ENCODE measurements at places on chromosomes 3 and 15. TPM values are rescaled to one million over a fixed set of nuclear protein-coding genes. Genes with fewer than 3 reads are reported as not detected.

GAP43 gene
- total RNA-seq = 0.36 TPM

- DNase-seq = no peak
These were observed 108.4 kb downstream of the GHSR start for GRCh38 chr3:172339892-172340291.

GRCh38 chr3:24601066-24601939 is 106.7 kb upstream of the THRB start:
- no peak for DNase-seq

- no peak for DNase-seq
These were observed 32.3 kb downstream of the TKT start for GRCh38 chr3:53223541-53223966.

GRCh38 chr15:89244574-89244903 is 760 bp downstream of the FANCI start:
- DNase-seq = peak; percentile 16

DNA sequence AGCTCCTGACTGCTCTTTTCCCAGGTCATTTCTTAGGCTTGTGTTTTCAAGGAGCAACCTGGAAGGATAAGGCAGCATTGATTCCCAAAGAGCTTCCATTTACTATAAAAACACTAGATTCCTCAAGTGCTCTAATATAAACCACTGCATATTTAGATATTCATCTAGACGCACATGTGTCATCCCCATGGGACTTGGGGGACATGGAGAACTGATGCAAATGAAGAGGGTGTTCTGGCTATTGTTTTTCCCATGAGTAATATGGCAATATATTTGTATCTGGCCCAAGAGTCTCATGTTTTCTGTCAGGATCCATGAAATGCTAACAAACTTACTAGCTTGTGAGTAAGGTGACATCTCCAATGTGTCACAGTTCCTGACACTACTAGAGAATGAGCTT is 31.3 kb downstream of the HACD2 start:
- DNase-seq = no peak

Data from IMR-90 (cell line).